ENCODE measurements at places on chromosomes 12 and 14.

DNA sequence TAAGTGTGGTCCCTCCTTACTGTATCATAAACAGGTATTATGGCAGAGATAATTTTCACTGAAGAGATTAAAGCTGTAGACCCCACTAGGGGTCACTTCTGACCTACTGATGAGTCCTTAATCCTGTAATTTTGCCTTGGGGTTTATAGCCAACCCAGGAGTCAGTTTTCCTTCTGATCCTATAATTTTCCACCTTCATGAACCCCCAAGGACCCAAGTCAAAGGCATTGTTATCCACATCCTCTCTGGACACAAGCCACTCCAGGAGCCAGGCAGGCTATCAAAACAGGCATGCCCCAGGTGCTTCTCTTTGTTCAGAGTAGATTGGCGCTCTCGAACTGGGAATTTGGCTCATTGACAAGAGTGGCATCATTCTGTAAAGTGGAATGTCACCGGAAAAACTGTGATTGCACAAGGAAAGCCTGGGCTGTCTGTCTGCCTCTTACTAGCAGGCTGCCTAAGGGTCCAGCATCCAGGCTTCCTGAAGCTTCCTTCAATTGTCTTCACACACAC, 1523.2 kb upstream of the FLRT2 start:
- peak; percentile 70 for DNase-seq

DNA sequence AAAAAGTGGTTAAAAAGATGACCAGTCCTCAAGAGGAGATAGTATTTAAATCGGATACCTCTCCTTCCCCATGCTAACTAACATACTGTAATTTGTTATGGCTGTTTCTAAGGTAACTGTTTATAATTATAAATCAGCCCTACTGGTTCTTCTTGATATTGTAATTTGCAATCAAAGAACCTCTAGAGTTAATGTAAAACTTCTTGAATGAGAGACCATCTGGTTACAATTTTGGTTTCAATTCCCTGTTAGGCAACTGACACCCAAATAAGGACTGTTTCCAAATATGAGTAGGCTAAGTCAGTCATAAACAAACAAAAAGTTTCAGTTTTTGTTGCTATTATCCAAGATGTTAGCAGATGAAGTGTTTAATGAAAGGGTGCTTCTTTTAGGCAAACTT, 120.2 kb upstream of the DNM1L start:
- no peak for DNase-seq

GRCh38 chr14:51610771-51611170, 40.9 kb upstream of the FRMD6 start:
- DNase-seq: no peak

- no peak for DNase-seq
Observed at GRCh38 chr14:99320621-99321235, 48.7 kb upstream of the BCL11B start.

DNA sequence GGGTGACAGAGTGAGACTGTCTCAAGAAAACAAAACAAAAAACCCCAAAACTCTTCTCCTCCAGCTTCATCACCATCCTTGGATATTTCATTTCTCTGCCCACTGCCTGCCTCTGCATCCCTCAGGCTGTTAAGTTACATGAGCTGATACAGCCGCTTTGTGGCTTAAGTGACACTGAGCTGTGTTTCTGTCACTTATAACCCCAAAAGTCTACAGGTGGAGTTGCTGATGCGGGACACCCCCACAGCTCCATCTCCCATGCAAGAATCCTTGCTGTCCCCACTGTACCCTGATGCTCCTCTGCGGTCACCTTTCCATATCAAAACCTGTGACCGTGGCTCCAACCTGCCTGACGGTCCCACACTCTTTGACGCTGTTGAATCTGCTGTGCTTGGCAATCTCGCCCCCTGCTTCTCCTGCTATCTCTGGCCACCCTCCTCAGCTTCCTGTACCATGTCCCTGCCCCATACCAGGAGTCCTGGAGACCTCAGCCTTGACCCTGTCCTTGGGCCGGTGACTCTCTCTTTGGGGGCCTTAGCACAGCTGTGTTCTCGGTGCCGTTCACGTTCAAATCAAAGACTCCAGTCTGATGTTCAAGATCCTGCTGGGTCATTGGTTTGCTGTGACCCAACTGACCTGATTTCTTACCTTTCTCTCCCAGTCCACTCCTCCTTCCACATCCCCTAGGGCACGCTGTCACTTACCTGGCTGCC, 20.3 kb downstream of the HVCN1 start:
- no peak for DNase-seq

- DNase-seq: no peak
Observed at GRCh38 chr12:70359458-70360197, 6.5 kb upstream of the KCNMB4 start.

GRCh38 chr12:10358131-10358530, 31.7 kb downstream of the KLRK1 start:
- no peak for DNase-seq

DNA sequence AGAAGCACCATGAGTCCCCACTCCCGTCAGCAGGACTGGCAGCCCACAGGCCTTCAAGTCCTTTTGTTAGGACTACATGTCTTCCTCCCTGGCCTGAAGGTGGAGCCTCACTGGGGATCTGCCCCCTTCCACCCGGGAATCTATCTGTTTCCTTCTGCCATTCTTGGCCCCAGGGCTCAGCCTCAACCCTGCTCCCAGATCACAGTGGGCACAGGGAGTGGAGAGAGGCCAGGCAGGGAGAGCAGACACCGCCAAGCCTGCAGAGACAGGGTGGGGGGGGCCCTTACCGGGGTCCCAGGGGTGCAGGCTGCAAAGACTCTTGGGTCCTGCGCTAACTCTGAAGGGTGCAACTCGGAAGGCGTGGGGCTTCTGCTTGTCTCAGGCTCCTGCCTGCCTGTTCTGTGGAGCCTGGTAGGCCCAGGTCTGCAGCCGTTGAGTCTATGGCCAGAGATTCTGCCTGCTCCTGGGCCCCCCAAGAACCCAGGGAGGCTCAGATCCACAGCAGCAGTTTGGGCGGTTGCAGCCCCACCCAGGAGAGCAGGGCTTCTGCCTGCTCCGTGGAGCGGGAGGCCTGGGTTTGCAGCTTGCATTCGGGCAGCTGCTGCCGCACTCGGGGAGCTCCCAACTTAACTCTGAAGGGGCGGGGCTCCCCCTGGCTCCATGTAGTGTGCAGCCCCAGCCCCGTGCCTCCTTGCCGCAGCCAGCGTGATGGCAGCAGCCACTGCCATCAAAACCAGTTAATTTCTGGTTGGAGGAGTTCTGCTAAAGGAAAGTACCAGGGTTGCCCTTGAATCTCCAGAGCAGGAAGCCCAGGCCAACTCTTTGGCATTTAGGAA, 21.7 kb upstream of the PLBD1 start:
- no peak for DNase-seq

- no peak for DNase-seq
Observed at GRCh38 chr12:1948883-1949282, 30.4 kb upstream of the CACNA2D4 start.

DNA sequence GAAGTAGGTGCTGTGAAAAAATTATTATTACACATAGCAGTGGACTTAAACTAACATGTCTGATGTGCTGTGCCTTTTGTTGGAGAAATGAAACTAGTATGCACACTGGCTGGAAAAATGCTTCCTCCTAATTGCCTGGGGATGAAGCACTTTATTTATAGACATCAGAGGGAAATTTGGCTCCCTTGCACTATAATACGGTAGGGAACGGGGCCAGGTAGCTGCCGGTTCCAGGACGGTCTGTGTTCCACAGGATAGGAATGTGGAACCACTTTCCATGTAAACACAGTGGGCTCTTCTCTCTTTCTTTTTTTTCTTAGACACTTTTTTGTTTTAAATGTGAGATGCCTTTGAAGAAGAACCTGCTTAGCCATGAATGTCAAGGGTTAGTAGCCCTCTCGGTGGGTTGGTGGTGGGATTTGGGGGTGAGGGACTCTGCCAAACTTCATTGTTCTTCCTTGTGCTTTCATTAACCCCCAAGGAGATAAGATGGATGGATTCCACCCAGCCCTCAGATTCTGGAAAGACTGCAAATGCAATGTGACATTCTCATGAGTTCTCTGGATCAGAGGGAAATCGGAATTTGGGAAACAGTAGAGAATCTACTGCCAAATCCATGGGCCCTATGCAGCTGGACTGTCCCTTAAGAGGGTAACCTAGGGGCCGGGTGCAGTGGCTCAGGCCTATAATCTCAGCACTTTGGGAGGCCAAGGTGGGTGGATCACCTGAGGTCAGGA, 58.0 kb upstream of the GSC start:
- DNase-seq: no peak

DNA sequence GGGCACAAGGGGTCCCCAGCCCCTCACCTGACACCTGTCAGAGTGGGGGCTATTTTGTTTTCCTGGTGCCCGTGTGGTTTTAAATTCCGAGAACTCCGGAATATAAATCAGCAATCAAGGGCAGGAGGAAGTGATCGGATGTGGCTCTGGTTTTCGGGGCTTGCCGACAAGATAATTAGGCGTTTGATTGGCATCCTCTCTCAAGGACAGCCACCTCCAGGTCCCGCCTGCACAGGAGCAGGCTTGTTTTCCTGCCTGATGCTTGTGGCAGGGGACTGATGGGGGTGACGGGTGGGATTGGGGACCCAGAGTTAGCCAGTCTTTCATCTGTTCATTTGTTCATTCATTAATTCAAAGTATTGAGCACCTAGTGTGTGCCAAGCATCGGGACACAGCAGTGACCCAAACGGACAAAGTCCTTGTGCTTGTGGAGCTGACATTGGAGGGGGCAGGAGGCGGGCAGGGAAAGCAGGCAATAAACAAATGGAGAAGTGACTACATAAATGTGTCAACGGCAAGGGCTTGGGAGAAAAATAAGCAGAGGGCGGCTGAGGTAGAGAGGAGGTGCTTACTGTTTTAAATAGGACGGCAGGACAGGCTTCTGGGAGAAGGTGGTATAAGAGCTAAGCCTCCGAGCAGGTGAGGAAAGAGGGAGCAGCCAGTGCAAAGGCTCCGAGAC, 166.5 kb downstream of the PHETA1 start:
- no peak for DNase-seq

- no peak for DNase-seq
Observed at GRCh38 chr14:102927878-102928411, 5.5 kb downstream of the AMN start.

- DNase-seq: no peak
Observed at GRCh38 chr14:67420102-67420739, 8.3 kb upstream of the PLEK2 start.

DNA sequence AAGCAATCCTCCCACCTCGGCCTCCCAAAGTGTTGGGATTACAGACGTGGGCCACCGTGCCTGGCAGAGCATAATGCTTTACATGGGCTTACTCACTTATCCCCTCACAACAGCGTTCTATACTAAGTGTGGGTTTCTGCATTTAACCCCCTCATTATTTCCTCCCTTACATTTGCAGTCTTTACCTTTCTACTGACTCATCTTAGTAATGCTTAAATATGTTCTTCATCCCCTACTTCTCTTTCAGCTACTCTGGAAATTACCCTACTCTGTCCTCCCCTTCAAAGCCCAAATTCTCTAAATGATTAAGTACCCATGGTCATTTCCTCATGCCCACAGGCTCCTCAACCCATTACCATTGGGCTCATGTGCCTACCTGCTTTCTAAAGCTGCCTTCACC, 40.7 kb downstream of the NKX2-1 start:
- DNase-seq: no peak

- no peak for DNase-seq
Observed at GRCh38 chr12:15712823-15713660, 76.1 kb downstream of the EPS8 start.

- no peak for DNase-seq
Observed at GRCh38 chr14:103746701-103747100, 31.1 kb downstream of the ZFYVE21 start.

DNA sequence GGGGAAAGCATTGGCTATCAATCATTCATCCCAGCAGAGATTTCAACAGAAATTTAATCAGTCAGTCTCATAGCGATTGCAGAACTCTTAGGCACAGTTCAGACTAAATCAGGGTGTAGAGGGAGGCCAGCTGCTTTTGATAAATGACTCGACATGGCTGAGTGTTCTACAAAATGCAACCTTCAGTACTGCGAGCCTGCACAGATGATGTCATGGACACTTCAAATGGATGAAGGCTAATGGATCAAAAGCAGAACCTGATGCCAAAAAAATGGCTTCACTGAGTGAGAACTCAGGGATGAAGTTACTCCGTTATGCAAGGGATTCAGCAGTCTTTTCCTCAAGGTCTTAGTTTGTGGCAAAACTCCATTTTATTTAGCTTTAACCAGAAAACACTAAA, 167.3 kb downstream of the DACT1 start:
- peak; percentile 23 for DNase-seq

GRCh38 chr12:42143452-42144157, 1.1 kb downstream of the GXYLT1 start:
- no peak for DNase-seq

- no peak for DNase-seq
Observed at GRCh38 chr12:96185914-96186313, 8.3 kb upstream of the ELK3 start.

GRCh38 chr12:121793440-121793837, at the start of gene RHOF:
TSS of gene RHOF (minus strand) at chr12:121793688. CDS start at chr12:121793633, 55 bp downstream.
- no peak for DNase-seq

GRCh38 chr12:93722835-93723567, 45.8 kb downstream of the CRADD start:
- no peak for DNase-seq

GRCh38 chr12:51847643-51848325, 734 bp downstream of the FIGNL2 start:
- no peak for DNase-seq

DNA sequence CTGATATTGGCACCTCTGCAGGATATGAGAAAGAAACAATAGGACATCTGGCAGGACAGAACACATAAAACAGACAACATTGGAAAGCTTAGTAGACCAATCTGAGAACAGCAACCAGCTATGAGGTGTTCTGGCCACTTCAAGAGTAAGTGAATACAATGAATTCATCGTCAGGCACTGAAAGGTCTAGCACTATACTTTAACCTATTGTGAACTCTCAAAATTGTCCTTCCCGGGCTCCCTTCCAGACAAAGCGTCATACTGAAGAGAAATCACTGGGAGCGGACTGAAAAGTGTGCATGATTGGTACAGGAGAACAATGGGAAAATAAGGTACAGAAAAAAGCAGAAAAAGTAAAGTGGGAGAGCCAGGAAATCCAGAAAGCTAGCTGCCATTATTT, 75.8 kb downstream of the LRP6 start:
- no peak for DNase-seq

DNA sequence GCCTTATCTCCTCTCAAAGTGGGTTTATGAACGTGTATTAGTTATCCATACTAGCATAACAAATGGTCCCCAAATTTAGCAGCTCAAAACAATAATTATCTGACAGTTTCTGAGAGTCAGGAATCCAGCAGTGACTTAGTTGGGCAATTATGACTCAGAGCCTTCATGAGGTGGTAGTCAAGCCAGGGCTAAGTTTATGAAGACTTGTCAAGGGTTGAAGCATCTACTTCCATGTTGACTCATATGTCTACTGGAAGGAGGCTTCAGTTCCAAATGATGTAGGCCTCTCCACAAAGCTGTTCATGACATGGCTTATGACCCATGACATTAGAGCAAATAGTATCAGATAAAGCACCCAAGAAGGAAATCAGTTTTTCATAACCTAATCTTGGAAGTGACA, 73.2 kb downstream of the IPO8 start:
- no peak for DNase-seq

DNA sequence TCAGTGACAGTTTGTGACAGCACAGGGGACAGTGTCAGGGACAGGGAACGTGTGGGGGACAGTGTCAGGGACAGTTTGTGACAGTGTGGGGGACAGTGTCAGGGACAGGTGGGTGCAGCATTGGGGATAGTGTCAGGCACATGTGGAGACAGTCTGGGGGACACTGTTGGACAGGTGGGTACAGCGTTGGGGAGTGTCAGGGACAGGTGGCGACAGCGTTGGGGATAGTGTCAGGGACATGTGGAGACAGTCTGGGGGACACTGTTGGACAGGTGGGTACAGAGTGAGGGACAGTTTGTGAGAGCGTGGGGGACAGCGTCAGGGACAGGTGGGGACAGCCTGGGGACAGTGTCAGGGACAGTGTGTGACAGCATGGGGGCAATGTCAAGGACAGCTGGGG, 140.0 kb downstream of the TMEM121 start:
- DNase-seq: no peak
